ENCODE measurements at places on chromosomes 11 and 22.

- DNase-seq: no peak
These were observed 18.4 kb downstream of the FDX1 start for GRCh38 chr11:110447897-110448745.

GRCh38 chr11:72411623-72412419, 22.5 kb downstream of the CLPB start:
- DNase-seq: no peak

DNA sequence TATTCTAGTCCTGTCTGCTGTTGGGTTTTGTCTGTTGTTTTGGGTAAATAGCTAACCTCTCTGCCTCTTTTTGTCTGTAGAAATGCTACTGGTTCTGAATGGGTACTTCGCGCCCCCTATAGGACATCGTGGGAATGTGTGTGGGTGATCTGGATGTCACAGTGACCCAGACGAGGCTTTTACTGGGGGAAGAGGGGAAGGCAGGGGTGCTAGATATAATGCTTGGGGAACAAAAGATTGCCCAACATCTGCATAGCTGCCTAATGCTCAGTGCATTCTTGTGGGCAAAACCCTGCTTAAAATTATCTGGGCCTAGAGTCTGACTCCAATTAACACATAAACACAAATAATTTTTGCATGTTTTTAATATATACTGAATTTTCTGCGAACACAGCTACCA, 57.7 kb downstream of the BMAL1 start:
- peak; percentile 27 for DNase-seq

DNA sequence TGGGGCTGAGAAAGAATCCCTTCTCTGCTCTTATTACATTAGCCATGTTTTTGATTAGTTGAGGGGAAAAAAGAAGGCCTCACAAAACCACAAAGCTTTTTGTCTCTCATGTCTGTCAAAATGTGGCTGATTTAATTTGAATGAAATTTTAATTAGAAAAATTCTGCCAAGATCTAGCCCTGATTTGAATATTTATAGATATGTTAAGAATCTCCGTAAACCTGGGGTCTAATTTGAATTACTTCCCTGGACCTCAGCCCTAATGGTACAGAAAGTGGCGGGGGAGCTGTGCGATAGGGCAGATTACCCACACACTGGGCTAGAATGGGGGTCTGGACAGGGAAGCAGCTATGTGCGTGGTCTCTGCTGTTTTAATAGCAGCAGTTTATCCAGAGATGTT, 141.3 kb upstream of the TTC12 start:
- DNase-seq: no peak

- no peak for DNase-seq
These were observed 45.0 kb upstream of the NNMT start for GRCh38 chr11:114250993-114251814.

DNA sequence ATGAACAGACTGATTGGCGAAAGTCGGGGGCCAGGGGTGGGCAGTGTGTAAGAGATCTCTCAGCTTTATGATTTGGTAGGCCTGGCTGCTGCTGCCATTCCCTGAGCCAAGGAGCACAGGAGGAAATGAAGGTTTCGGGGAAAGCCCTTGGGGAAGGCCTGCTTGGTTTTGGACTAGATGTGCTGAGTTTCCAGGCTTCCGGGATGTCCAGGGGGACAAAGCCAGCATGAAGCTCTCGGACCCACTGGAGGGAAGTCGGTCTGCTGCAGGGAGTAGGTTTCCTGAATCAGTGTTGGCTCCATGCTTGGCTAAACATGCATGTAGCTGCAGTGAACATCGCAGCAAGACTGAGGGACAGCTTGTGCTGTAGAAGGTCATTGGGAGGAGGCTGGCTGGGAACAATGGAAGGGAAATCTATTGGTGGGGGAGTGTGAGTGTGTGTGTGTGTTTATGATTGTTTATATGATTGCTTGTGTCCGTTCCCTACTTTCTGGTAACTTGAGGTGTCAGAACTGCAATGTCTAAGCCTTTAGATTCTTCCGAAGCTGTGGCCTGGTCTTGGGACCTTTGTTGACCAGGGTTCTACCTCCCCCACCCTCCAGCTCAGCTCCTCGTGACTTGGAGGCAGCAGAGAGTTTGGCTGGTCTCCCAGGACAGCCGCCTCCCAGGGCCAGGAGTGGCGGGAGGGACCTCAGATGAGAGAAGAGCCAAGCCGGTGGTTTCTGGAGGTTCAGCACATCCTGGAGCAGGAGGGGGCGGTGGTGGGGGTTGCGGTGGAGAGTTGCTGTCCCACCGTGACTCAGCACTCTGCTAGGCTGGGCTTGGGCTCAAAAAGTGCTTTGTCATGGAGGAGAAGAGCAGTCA, 4.0 kb upstream of the FTH1 start:
- DNase-seq: no peak

DNA sequence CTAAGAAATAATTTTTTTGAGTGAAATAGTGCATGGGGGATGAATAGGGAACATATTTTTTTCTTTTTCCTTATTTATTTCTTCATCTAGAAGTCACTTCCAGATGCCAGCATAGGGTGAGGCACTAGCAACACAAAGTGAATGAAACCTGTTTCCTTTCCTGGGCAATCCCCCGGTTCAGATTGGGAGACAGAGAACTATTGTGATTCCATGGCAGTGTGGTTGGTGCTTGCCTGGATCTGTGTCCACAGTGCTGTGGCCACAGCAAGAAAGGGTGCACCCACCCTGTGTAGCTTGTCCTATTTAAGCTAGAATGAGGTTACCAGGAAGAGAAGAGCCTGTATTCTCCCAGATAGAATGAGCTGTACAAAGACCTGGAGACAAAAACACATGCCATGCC, 57.6 kb downstream of the SLC5A1 start:
- DNase-seq: no peak

- DNase-seq: no peak
These were observed 62.7 kb downstream of the CSTPP1 start for GRCh38 chr11:46999217-46999616.

DNA sequence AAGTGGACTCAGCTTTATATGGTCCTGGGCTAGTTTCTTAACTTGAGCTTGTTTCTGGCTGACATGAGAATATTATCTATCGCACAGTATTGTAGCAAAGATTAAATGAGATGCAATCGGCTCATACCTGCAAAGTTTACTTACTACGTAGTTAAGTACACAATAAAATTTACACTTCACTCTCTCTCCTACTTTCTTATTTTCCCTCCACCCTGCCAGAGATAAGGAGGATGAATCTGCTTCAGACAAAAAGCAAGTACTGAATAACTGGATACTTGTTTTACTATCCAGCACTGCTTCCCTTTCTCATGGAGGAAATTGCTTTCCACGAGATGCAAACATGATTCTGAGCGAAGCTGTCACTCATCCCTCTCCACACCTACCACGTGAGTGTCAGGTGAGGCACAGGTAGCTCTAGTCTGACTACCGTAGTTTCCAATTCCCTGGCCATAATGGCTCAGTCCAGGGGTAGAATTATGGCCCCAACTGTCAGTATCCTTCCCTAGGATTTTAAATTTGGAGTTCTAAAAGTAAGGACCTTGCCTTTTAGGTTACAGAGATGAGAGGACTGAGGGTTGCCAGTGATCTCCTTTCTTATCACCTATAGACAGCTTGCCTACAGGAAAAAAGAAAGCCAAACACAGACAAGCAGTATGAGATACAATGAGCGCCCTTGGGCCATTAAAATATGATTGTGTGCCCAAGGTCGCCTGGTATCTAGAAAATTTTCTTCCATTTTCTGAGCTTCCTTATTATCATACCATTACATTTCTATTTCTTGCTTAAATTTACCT, 39.8 kb downstream of the GAB2 start:
- no peak for DNase-seq

- no peak for DNase-seq
These were observed 4.4 kb downstream of the SLC2A11 start for GRCh38 chr22:23862103-23862502.

DNA sequence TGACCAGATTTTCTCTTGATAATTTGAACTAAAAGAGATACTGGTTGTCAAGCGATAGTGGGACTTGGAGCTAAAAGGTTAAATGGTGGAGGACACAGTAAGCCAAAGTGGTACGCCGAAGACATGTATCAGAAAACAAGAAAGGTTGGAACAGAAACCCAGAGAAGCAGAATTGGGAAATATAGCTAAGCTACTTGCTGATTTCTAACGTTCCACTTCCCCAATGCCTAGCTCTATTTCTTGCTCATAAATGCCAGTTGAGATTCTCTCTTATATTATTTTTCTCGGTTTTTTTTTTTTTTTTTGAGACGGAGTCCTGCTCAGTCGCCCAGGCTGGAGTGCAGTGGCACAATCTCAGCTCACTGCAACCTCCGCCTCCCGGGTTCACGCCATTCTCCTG, 12.7 kb downstream of the TMEM41B start:
- DNase-seq: no peak

Measured in activated naive CD8-positive, alpha-beta T cell treated with anti-CD3 and anti-CD28 coated beads, Interleukin-2, amount 50 U/mL, for 16 hours (primary cell).